ENCODE measurements at places on chromosomes 16 and 17.

DNA sequence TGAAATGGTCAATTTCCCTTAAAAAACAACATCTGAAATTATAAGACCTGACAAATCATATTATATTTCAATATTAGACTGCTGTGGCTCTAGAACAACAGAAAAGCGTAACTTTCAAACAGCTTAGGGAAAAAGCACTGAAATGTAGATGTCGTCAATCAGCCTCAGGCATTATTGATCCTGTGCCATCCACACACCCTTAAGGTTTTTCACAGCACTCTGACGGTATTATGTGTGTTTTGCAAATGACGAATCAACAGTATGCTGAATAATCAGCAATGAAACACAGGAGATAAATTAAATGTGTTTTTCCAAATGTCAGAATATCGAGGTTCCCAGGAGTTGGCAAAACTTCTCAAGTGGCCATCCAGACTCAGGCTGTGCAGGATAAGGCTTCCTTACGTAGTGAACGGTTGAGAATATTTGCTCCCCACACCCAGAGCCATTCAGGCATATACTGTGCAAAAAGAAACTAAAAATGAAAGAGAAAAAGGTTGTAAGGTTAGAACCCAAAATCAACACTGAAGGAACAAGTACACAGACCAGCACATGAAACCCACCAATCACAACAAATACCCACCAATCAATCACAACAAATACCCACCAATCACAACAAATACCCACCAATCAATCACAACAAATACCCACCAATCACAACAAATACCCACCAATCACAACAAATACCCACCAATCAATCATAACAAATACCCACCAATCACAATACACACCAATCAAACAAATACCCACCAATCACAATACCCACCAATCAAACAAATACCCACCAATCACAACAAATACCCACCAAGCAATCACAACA, 7.7 kb upstream of the MBTPS1 start:
- DNase-seq, result no peak

DNA sequence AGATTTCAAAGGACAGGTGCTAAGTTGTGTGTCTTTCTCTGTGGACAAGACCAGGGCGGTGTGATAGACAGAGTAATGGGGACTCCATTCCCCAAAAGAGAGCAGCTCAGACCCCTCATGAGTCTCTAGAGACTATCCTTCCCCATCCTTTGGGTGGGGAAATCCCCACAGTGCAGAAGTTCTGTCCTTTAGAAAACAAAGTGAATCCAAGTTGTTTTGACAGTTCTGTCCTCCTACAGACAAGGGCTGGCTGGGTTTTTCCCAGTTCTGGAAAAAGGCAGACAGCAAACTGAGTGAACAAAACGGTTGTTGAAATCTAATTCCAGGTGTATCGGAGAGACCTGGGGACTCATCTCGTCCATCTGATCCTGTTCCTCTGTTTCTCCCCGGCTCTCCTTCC, 11.0 kb upstream of the HAS3 start:
- DNase-seq, result no peak

DNA sequence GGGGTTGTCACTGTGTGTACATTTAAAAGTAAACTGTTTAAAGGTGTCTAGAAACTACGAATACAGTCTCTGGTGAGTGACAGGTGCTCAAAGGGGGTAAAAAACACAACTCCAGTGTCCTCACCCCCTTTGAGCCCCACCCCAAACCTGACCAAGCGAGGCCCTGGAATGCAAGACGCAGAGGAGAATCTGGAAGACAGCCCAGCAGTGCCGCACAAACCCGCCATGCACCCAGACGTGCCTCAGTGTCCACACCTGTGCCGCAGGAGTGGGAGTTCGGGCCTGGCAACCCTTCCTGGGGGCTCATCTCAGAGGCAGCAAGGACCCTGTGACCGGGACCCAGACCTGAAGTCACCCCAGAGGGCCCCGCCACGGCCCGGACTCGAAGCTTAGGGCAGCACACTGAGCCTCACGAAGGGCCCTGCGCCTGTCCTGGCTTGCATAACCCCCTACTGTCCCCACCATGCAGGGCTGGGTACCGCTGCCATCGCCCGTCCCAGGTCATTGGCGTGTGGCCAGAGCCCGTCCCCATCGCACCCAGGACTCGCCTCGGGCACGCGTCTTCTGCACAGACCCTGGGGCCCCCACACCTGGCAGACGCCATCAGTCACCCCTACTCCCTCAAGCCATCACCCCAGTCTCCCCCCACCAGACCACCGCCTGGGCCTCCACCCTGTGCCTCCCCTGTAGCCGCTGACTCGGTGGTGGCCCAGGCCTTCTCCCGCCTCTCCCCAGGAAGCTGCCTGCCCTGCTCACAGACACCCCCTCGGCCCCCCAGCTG, 33.0 kb upstream of the ZC3H18 start:
- DNase-seq, result no peak

DNA sequence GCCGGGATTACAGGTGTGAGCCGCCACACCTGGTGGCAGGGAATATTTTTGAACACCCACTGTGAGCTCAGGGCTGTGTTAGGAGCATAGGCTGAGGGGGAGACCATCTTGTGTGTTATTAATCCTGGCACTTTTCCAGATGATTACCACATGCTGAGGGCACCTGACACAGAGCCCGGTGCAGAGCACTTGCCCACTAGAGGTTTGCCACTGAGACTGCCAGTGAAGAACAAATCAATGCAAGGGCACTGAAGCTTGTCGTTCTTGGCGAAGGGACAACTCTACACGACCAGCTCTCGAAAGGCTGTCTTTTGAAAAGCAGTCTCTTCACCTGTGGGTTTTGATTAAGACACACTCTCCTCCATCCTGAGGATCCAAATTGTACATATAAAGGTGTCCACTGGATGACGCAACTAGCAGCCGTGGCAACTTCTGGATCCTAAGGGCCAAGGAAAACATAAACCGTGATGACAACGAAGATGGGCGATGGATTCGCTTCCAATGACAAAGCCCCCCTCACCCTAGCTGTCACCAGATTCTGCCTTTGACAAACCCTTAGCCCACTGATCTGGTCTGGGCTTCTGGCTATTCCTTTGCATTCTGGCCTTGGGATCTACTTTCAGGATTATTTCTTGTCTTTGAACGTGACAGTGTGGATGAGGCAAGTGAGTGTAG, 28.7 kb downstream of the WIPI1 start:
- no peak for DNase-seq

Measured in midbrain (tissue), 1 donor.